ENCODE measurements at places on chromosomes 5 and 9. TPM values are rescaled to one million over a fixed set of nuclear protein-coding genes. Genes with fewer than 3 reads are reported as not detected.

The URM1 gene
- total RNA-seq = 20.6 TPM

The AQP3 gene
- total RNA-seq = 3.3 TPM

The TSLP gene
- total RNA-seq = 0.28 TPM

DNA sequence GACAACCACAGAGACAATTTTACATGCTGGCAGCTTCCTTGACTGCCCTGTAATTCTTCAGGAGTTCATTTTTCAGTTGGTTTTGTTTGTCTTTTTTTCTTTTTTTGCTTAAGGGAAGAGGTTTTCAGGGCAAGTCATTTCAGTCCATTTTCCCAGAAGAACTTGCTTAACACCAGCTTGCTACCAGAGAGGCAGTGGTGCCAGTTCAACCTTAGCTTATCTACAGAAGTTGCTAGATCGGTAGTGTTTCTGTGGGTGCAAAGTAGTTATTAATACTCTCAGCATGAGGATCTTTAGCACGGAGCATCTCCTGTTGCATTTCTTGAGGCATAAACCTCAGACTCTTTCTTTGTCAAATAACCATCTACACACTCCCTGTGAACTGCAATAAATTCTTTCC lies 1.1 kb downstream of the SPEF2 start:
- DNase-seq = no peak

GRCh38 chr5:169637085-169637548 lies at the start of gene DOCK2:
Gene DOCK2, plus strand, starts transcription at chr5:169637275. Its CDS starts 52 bp downstream, at chr5:169637327.
- DNase-seq = no peak
